ENCODE measurements at places on chromosomes 1 and 21.

GRCh38 chr1:187634940-187635339 is 806.2 kb downstream of the PLA2G4A start:
- DNase-seq, result no peak

DNA sequence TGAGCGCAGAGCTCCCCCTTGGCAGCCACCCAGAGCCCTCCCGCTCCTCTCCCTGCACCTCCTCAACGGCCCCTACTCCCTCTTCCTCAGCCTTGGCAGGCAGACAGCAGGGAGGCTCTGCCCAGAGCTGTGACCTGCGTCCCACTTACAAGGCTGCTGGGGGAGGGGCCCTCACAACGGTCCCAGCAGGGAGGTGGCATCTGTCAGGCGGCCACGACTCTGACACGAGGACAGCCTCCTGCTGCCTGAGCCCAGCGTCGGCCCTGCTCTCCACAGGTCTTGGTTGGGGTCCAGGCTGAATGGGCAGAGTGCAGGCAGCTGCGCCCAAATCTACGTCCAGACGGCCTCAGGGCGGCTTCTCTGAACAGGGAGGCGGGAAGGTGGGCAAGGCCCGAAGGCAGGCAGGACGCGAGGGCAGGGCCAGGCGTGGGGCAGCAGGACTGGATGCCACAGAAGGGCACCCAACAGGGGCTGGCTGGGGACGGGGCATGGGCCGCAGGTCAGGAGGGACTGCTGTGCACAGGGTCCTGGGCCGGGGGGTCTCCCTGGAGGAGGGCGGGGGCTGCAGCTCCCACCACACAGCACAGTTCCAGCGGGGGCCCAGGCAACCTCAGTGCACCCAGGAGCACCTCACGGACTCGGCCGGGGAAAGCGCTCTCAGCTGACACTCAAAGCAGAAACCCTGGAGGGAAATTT is 7.5 kb downstream of the SLC19A1 start:
- no peak for DNase-seq

GRCh38 chr1:31705080-31705866 is 1.5 kb upstream of the COL16A1 start:
- DNase-seq, result no peak

- no peak for DNase-seq
These were observed 10.9 kb upstream of the SH2D1B start for GRCh38 chr1:162422662-162423375.

GRCh38 chr1:17648457-17649145 is 106.5 kb upstream of the ACTL8 start:
- no peak for DNase-seq

GRCh38 chr1:171220581-171221054 is 27.7 kb upstream of the FMO1 start:
- no peak for DNase-seq

GRCh38 chr1:79974659-79975058 is 968.1 kb upstream of the ADGRL4 start:
- no peak for DNase-seq

GRCh38 chr1:34642679-34643078 is 112.2 kb upstream of the GJB5 start:
- DNase-seq, result no peak

DNA sequence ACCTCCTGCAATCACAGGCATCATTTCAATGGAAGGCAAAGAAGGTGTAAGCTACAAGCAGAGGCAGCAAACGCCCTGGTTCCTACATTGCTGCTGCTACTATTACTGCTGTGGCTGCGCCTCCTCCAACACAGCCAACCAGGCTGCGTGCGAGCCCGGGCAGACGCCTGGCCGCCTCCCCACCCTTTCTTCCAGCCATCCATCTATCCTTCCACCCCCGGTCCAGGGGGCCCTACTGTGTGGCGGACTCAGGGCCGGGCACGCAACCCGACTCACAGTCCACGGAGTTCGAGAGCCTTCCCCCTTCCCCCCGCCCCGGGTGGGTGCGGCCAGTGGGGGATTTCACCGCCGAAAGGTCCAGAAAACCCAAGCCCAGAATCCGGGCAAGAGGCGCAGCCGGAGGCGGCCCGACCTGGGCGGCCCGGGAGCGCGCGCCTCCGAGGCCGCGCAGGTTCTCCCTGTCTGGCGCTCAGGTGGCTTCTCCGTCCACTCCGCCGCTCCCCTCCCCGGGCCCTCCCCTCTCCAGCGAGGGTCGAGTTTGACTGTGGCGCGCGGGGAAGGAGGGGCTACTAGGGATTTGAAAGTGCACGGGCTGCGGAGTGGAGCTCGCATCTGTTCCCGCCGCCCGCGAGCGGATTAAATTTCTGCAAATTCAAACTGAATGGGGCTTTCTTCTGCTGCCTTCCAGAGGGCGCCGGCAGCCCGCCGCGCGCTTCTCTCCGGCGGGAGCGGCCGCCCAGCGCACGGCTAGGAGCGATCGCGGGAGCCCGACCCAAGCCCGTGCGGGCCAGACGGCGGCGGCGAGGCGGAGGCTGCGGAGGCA is at the start of gene HUNK:
TSS of gene HUNK (plus strand) at position 569 of the 823 bp plus-strand sequence. CDS start 655 bp downstream, outside the sequence.
- DNase-seq, result no peak

DNA sequence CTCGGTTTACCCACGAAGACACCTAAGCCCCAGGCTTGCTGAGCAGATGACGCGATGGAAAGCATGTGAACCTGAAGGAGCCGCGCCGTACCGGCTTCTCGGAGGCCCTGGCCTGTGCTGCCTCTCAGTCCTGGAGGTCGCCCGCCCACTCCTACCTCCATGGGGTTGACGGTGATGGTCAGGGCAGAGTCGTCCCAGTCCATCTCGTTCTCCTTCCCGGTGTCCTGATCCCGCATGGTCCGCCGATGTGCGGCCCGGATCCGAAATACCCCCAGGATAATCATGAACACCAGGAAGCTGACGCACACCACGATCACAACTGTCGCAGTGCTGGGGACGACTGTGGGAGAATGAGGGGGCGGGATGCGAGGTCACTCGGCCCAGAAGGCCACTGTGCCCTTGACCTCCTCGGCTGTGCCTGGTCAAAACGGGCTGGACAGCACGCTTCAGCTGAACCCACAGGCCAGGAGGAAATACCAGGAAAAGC is 79.6 kb downstream of the PIK3CD start:
- no peak for DNase-seq

GRCh38 chr21:41488080-41488479 is 19.9 kb downstream of the TMPRSS2 start:
- no peak for DNase-seq

GRCh38 chr1:94411237-94411636 is 7.0 kb upstream of the ABCD3 start:
- no peak for DNase-seq

GRCh38 chr1:43349594-43350306 is 9.0 kb upstream of the CDC20 start:
- peak; percentile 46 for DNase-seq

DNA sequence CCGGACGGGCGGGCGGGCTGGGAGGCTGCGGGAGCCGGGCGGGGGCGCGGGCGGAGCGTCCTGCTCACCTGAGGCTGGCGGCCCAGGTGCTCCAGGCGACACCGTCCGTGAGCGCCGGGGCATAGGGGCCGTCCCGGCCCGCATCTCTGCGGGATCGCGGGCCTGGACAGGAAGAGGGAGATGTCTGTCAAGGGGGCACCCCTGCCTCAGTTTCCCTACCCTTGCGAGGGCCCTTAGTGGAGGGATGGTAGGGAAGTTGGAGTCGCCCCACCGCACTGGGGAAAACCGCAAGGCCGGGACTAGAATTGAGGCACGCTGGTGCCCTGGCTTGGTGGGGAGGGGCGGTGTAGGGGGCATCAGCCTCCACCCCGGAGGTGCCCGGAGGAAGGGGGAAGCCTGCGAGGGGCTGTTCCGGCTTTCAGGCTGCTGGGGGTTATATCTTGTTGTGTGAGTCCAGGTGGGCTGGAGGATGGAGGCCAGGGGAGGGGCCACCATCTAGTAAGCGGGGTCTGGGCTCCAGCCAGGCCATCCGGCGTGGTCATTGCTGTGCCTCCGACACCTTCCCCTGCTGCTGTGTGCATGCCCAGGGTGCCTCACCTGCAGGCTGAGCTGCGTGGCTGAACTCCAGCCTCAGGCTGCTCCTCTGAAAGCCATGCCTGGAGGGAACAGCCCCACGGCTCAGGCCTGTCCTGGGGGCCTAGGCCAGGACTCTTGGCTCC is 580 bp downstream of the VWA1 start:
- no peak for DNase-seq

DNA sequence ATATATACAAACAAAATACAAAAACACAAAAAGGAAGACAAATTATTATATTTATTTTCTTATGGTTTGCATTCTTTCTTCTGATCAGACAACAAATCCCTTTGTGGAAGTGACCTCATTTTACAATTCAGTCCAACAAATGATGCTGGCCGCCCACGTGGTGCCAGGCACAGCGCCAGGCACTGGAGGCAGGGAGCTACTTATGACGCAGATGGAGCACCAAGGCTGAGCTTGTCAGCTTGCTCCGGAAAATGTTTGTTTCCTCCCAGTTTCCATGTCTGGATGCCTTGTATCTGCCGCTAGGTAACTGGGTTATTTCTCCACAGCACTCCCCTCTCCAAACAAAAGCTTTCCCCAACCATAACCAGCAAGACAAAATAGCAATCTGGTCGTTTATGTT is 30.7 kb upstream of the CD34 start:
- DNase-seq, result no peak

GRCh38 chr1:34744851-34745250 is 10.0 kb upstream of the GJB5 start:
- no peak for DNase-seq

- DNase-seq, result no peak
These were observed 598.5 kb upstream of the USP24 start for GRCh38 chr1:55813618-55814017.

DNA sequence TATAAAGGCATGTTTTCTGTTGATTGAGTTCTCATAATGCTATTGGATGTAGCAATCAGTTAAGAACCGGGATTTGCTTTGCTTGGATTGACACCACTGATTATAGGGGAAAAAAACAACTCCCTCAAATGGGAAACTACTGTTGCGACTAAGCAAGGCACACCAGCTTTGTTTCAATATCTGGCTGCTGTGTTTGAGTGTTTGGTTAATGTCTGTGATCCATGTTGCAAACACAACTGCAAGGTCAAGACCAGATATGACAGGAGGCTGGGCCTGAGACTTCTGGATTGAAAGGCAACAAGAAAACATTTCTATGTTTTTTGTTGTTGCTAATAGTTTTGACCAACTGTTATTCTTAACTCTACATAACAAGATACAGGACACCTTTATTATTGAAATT is 50.7 kb downstream of the MTR start:
- no peak for DNase-seq

DNA sequence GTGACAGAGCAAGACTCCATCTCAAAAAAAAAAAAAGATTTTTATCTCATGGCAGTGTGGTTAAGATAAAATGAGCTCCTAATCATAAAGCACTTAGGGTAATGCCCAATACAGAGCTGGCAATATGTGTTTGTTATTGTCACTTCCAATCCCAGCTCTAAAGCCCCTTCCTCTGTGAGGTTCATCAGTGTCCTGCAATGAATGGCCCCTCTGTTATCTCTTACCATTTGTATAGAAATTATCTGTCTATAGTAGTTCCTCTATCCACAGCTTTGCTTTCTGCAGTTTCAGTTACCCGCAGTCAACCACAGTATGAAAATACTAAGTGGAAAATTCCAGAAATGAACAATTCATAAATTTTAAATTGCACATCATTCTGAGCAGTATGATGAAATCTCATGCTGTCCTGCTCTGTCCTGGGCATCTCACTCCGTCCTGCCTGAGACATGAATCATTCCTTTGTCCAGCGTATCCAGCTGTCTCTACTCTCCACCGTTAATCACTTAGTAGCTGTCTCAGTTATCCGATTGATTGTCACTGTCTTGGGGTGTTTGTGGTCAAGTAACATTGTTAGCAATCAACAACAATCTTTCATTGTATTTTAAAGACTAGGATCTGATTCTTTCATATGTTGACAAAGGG is 50.2 kb upstream of the DNAH14 start:
- no peak for DNase-seq

- no peak for DNase-seq
These were observed 36.9 kb downstream of the GDAP2 start for GRCh38 chr1:117892512-117892911.

All from HFF-Myc (cell line).